ENCODE measurements at places on chromosomes 4 and X. TPM values are rescaled to one million over a fixed set of nuclear protein-coding genes. Genes with fewer than 3 reads are reported as not detected.

GRCh38 chrX:15600745-15601144 lies at the start of gene ACE2:
TSS of gene ACE2 (minus strand) at chrX:15600960. CDS start at chrX:15600911, 49 bp downstream.
- DNase-seq = no peak

DNA sequence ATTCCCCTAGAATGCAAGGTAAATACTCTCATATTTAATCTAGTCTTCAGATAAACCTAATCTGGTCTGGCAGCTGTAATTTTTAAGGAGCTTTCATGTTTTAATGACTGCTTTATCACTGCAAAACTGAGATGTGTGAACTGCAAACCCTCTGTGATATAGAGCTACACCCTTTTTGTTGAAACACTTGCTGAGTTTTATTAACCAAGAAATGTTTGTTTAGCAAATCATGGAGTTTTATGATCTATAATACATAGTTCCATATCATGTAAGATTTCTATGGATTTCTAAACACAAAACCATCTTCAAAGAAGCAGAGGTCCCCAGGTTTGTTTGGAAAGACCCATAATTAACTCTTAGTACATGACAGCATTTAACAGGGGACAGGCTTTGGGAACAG lies 126.4 kb downstream of the BTC start:
- DNase-seq = no peak

DNA sequence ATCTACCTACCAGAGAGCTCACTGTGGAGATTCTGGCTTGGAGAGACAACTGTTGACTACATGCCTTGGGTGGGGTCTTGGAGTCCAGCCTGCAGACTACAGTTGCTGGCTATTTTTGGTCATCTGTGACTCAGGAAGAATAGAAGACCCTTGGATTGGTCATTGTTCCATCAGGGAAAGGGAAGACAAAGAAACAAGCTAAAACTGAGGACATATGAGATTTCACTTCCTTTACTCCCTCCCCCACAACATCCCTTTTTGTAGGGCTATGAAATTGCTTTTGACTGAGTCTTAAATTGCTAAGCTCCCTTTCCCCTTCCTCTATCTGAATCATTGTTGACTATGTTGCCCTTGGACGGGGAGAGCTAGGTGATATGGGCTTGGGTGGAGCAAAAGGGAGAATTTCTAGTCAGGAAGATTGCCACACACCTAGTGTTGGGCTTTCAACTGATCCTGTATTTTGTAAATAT lies 11.7 kb downstream of the MSN start:
- DNase-seq = no peak

DNA sequence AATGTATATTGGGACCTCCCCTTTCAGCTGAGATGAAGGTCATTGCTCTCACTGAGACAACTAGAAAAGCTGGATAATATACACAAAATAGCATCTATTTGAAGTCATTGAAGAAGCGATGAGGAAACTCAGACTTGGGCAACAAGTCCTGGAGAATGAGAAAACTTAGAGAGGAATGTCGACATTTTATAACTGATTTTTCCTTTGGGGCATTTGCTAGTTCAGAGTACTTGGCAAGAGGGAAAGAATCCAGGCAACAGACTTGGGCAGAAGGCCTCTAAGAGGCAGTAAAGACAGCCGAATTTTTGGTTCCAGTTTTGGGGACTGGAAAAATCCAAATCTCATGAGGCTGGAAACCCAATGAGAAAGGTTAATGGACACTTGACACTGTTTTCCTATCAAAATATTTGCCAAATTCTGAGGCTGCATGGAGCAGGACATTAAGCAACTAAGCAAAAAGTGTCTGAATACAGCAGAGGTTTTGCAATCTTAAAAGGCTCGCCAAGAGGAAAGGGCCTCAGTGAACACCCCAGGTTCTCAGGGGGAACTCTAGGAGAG lies 21.0 kb upstream of the ANXA5 start:
- no peak for DNase-seq

GRCh38 chr4:164081801-164082200 lies 587.3 kb downstream of the TMA16 start:
- no peak for DNase-seq

The IBSP gene
- not detected for total RNA-seq
